ENCODE measurements at places on chromosomes 6 and 20.

- DNase-seq, result no peak
Measured at GRCh38 chr6:43798688-43799444, 28.9 kb downstream of the VEGFA start.

DNA sequence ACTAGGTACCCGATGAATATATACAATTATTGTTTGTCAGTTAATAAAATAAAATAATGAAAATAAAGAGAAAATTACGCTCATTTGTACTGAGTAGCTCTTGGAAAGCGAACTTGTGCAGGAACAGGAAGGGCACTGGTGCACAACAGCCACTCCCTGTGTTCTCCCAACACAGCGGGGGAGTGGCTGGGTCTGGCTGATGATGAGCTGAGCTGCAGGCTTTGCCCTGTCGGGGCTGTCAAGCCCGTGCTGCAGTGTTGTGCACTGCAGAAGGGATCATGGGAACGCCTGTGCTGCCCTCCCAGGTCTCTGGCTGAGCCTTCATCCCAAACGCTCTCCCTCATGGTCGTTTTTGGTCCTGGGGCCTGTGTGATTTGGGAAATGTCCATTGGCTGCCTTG lies 131.7 kb upstream of the MAP3K4 start:
- DNase-seq, result no peak

- no peak for DNase-seq
Measured at GRCh38 chr6:113402544-113402943, 454.6 kb upstream of the MARCKS start.

DNA sequence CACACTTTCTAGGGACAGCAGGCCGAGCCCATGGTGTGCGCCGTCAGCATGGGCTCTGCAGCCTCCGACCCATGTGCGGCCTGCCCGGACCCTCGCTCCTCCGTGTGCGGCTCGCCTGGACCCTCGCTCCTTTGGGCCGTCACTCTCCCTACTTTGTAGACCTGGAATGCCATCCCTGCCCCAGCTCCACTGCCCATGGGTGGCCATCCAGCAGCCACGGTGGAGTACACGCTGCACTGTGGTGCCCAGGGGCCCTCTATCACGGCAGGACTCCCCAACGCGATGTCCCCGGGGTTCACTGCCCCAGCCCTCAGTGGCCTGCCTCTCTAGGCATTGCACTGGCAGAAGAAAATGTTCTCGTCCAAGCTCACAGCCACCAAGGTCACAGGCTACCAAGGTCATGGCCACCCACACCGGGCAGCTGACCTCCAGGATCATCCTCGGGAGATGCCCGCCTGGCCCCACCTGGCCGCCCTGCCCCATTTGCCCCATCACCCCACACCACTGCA lies 24.1 kb upstream of the MRGBP start:
- no peak for DNase-seq

DNA sequence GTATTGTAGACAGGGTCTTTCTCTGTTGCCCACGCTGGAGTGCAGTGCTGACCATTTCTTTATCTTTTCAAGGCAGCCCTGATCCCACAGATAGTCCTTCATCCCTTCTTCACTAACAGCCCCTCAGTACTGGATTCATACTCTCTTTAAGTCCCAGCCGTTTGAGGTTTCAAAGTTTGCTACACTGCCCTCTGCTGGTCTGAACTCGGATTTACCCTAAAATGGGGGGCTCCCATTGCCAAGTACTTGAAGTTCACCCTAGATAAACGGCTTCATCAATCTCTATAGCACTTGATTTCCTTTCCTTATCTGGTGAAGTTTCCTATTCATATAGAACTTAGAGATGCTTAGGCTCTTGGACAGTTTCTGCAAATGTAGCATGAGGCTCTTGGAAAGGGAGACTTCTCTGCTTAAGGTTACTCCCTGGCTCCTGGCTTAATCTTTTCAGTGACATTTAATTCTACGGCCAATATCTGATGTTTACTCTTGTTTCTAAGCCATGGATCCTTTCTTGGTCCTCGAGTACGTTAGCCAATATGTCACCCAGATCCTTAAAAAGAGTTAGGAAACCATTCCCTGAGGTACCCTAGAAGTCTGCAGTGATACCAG lies 21.4 kb upstream of the PREP start:
- peak; percentile 51 for DNase-seq

- DNase-seq, result no peak
Measured at GRCh38 chr6:131368198-131368911, 204.7 kb upstream of the ARG1 start.

DNA sequence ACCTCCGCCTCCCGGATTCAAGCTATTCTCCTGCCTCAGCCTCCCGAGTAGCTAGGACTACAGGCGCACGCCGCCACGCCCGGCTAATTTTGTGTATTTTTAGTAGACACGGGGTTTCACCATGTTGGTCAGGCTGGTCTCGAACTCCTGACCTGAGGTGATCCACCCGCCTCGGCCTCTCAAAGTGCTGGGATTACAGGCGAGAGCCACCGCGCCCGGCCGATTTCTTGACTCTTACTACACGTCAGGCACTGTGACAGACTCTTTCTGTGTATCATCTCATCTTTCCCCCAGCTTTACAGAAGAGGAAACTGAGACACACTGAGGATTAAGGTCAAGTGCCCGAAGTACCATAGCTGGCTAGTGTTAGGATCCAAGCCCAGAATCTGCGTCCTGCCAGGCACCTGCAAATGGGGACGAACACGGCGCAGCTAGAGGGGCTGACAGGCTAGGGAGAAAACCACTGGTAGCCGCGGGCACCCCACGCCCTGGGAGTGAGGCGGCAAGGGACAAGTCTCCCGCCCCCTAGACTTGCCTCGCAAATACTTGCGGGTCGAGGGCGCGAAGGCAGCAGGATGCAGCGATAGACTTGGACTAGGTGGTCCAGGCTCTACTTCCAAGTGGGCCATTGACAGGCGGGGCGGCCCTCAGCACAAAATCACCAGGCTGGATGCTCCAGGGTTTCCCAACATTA lies 1.1 kb upstream of the TAF8 start:
- DNase-seq, result no peak

DNA sequence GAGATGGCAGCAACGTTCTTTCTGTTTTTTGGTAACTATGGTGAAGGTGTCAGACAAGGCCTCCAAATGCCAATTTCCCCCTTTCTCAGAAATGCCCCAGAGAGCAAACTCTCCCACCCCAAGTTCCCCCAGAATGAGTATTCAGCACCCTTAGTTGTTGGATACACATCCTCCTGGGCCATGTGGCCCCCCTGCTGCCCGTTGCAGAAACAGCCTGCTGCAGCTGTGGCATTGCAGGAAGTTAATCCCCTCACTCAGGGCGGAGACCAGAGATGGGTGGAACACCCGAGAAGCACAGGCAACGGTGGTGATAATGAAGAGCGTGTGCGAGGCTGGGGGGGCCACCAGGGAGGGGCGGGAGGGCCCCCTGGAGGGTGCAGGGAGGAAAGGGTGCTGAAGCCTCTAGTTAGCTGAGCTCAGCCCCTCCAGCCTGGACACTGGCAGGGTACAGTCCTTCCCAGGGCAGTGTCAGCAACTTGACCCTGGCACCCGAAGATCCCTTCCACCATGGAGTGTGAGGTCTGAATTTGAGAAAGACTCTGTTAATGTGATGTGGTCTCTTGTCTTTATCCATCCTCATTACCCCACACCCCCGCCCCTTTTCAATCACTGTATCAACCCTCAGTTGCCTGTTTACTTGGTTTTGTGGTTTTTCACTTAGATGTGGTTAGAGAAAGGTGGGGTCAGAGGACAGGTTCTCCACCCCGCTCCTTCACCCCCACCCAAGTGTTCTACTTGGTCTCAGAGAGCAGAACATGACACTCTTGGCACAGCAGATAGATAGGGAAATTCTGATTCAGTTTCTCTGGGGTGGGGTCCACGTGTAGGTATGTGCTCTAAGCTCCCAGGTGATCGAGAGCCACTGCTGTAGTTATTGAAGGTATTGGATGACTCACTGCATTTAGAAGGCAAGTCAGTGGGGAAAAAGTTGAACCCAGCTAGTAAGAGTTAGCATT lies 208.8 kb upstream of the SUPT3H start:
- DNase-seq, result no peak

DNA sequence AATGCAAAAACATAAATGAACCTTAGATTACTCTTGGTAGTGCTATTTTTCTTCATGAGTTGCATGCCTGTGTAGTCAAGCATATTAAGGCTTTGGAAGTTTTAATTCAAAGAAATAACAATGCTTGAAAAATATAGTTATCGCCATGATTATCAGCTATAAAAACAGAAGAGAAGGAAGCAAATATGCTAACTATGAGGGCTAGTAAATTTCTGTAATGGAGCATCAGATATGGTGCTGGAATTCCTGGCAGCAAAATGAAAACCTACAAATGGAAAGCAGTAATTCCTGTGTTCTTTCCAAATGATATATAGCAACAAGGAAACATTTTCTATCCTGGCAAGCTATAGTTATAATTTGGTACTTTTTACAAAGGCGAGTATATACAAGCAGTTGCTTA lies 29.7 kb downstream of the DOP1A start:
- no peak for DNase-seq

DNA sequence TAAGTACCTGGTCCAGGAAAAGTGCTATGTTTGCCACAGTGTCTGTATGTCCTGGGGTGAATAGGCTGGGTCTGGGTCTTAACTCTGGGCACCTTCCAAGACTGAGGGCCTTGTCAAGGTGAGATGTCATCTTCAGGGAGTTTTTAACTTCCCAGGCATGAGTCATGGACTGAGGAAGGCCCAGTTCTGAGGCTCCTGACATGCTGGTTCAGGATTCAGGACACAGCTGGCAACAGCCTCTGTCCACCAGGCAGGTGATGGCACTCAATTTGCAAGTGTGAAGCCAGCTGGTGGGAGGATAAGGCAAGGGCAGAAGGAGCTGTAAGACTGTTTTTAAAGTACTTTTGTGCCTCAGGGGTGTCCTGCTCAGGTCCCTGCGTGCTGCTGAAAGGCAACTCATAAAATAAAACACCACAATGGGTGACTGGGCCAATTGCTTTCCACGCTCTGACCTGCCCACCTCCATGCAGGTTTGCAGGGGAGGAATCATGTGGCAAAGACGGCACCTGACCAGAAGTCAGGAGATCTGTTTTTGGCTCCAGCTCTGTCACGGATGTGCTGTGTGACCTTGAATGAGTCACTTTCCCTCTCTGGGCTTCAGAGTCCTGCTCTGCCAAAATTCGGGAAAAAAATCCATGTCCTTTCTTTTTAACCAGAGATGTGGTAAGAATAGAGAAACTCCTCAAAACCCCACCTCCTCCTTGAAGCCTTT lies 4.9 kb upstream of the PACSIN1 start:
- no peak for DNase-seq

DNA sequence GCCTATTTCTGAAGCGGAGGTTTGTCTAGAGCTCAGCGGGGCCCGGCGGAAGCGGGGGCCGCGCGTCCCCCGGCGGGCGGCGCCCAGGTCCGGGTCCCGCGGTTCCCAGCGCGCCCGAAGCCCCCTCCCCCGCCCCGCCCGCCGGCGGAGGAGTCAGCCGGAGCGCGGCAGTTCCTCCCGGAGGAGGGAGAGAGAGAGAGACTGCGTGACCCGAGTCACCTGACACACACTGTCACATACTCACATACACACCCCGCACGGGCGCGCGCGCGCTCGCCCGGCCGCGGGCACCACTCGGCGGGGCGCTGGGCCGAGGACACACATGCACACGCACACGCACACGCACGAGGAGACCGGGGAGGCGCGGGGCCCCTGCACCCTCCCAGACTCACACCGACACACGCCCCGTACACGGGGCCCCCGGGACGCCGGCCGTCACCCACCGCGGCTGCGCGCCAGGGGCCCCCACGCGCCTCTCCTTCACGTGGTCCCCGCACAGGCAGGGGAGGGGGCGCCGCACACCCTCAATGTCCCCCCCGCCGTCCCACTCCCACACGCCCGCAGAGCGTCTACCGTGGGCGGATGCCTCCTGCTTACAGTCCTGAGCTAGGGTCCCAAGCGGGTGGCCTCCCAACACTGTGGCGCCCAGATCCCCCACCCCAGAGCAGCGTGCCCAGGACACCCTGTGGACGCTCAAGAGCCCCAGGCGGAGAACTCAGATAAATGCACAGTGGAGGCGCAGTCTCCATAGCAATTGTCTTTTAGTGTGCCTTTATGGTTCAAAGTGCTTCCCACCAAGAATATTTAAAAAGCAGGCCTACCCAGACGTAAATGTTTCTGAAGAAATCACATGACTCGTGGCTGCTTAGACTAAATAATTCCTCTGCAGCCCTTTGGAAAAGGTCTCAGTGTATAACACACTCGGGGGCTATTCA lies at the start of gene RRAGD:
TSS of gene RRAGD (minus strand) at position 203 of the 935 bp plus-strand sequence. CDS start 280 bp downstream, outside the sequence.
- peak; percentile 27 for DNase-seq

- no peak for DNase-seq
Measured at GRCh38 chr6:31579546-31580437, 2.4 kb downstream of the LTB start.

- DNase-seq, result no peak
Measured at GRCh38 chr20:37361336-37361735, 15.4 kb downstream of the SRC start.

- DNase-seq, result no peak
Measured at GRCh38 chr6:39128106-39128505, 13.1 kb upstream of the SAYSD1 start.

GRCh38 chr6:122770835-122771601 lies 8.5 kb upstream of the FABP7 start:
- no peak for DNase-seq

- DNase-seq, result no peak
Measured at GRCh38 chr20:24580006-24580405, 110.6 kb downstream of the SYNDIG1 start.

DNA sequence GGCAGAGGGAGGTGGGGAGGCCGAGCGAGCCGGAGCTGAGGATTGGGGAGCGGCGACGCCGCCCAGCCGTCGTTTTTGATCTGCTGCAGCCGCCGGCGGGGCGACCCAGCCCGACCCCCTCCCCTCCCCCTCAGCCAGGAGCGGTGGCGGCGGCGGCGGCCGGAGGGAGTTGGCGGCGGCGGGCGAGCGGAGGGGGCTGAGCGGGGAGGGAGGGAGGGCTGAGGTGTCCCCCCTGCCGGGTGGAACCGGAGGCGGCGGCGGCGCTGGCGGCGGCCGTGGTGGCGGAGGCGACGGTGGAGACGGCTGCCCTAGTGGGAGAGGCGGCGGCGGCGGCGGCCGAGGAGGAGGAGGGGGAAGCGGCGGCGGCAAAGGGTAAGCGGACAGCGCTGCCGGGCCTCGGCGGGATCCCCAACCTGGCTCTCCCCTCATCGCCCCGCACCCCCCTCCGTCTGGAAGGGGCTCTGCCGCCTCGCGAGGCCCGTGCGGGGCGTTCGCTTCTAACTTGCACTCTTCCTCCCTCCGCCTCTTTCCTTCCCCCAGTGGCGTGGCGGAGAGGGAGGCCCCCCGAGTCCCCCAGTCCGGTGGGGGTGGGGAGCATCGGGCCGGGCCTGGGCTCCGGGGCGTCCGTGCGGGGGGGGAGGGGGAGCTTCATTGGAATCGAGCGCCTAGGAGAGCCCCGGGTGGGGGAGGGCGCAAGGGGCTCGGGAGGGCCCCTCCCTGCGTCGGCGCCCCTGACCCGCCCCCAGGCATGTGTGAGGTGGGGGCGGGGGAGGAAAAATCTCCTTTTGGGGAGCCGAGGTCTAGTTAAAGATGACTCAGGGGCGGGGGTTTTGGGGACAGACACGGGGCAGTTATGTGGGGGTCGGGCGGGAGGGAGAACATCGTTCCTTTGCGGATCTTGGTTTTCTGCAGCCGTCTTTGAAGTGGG lies at the start of gene TAB2:
TSS of gene TAB2 (plus strand) at position 69 of the 928 bp plus-strand sequence. CDS start 52,286 bp downstream, outside the sequence.
- peak; percentile 68 for DNase-seq

GRCh38 chr6:6694825-6695624 lies 106.5 kb downstream of the LY86 start:
- DNase-seq, result no peak
